ENCODE measurements at places on chromosomes 3 and 15. TPM values are rescaled to one million over a fixed set of nuclear protein-coding genes. Genes with fewer than 3 reads are reported as not detected.

GRCh38 chr15:60115579-60116380 lies 111.7 kb downstream of the FOXB1 start:
- no peak overlapping the region for H3K27ac ChIP-seq
- H3K4me3 ChIP-seq: no peak overlapping the region
- H3K36me3 ChIP-seq: no peaks in the 10 kb centered on the region
- no peaks in the 10 kb centered on the region for H3K4me1 ChIP-seq
- DNase-seq: no peak

- peak; percentile 87 for DNase-seq
- peak overlapping the region; percentile 66 for H3K27ac ChIP-seq
- H3K4me3 ChIP-seq: no peak overlapping the region
- peaks cover 13% of the 10 kb centered on the region for H3K36me3 ChIP-seq
- no peaks in the 10 kb centered on the region for H3K27me3 ChIP-seq
- H3K4me1 ChIP-seq: peaks cover 3% of the 10 kb centered on the region
Observed at GRCh38 chr15:68325726-68326125, 48.2 kb downstream of the FEM1B start.

OIP5 gene
- 0.51 TPM for total RNA-seq

GRCh38 chr3:20076296-20076997 lies 36.2 kb downstream of the KAT2B start:
- no peaks in the 10 kb centered on the region for H3K36me3 ChIP-seq
- no peak overlapping the region for H3K27ac ChIP-seq
- peaks cover 3% of the 10 kb centered on the region for H3K4me1 ChIP-seq

GRCh38 chr15:65957451-65957850 lies 88.2 kb downstream of the RAB11A start:
- no peak overlapping the region for H3K4me3 ChIP-seq
- H3K4me1 ChIP-seq: no peaks in the 10 kb centered on the region
- no peak for DNase-seq
- H3K36me3 ChIP-seq: no peaks in the 10 kb centered on the region
- H3K27me3 ChIP-seq: no peaks in the 10 kb centered on the region
- H3K27ac ChIP-seq: no peak overlapping the region

SCN11A gene
- total RNA-seq: 0.16 TPM

DNA sequence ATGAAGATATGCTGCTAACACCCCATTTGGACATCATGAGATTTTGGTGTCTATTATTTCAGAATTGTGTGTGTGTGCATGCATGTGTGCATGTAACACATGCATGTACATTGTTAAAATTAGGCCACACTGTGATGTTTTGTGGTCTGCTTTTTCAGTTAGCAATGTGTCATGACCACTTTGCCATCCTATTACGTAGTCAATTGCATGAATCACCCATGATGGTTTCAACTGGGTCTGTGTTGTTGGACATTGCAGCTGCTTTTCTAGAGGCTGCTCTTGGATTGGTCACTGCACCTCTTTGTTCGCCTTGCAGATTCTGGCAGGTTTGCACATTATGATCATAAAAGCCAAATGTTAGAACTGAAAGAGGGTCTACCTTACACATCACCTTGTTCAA lies 101.0 kb upstream of the THBS1 start:
- no peak overlapping the region for H3K27ac ChIP-seq
- no peak overlapping the region for H3K4me3 ChIP-seq
- H3K27me3 ChIP-seq: no peaks in the 10 kb centered on the region

DNA sequence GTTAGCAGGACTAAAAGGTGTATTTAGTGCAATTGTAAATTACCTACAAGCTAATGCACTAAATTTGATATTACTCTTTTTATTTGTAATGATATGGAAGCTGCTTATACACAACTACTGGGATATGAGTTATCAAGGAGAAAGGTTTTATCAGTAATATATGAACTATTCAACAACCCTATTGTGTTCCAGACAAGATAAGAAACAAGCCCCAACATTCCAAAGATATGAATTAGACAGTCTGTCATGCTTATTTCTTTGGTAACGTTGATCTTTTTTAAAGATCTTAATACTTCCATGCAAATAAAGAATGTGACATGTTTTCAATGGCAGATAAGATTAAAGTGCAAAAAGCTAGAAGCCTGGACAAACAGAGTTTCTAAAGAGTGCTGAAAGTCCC lies 314.0 kb upstream of the THBS1 start:
- peaks cover 1% of the 10 kb centered on the region for H3K27me3 ChIP-seq
- no peaks in the 10 kb centered on the region for H3K36me3 ChIP-seq
- no peak for DNase-seq

- H3K4me1 ChIP-seq: no peaks in the 10 kb centered on the region
- H3K27ac ChIP-seq: peak overlapping the region; percentile 52
- no peaks in the 10 kb centered on the region for H3K36me3 ChIP-seq
- no peaks in the 10 kb centered on the region for H3K27me3 ChIP-seq
- peak; percentile 76 for DNase-seq
Observed at GRCh38 chr15:22979238-22980188, 655 bp downstream of the CYFIP1 start.

LXN gene
- total RNA-seq: 37.8 TPM

MME gene
- 3.1 TPM for total RNA-seq

DNA sequence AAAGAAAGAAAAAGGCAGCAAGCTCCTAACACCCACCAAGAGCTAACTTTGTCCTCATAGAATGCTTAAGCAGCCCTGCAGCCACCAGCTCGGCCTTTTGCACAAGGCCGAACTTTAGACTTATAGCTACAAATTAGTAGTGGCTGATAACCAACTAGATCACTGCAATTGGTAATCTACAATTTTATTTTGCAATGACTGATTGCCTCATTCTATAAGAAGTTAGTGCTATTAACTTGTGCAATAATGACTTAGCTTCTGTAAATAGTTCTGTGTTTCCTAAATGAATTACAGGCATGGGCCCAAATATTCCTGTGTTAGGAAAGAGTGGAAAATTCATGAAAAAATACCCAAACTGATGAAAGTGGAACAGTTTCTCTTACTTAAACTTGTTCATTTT lies 284.8 kb upstream of the CFAP20DC start:
- H3K4me1 ChIP-seq: no peaks in the 10 kb centered on the region
- no peak overlapping the region for H3K27ac ChIP-seq
- H3K36me3 ChIP-seq: no peaks in the 10 kb centered on the region
- DNase-seq: no peak

DNA sequence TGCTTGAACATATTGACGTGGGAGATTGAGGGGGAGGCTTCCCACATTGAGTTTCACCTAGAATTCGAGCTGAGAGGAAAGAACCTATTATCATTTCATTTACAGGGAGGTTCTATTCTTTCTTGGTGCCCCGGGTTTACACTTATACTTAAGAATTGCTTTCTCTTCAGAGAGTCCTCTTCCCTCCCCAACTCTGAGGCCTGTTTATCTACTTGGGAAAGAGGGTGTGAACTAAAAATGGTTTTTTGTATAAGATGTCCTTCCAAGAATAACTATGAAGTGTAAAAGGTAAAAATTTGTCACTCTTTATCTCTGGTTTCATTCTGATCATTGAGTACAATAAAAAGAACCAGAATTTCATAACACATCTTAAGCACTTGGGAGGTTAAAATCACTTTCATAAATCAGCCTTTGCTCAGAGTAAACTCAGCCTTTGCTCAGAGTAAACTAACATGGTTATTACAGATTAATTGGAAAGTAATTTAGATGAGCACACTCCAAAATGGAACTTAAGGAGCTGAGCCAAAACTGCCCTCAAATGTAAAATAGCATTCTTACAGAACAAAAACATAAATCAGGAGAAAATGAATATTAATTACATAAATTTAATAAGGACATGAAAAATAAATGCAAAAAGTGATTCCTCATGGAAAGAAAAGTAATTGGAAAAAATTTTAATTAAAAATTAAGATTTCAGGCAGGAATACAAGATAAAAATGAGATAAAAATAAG lies 75.2 kb downstream of the GADL1 start:
- H3K36me3 ChIP-seq: no peaks in the 10 kb centered on the region
- no peak for DNase-seq
- no peaks in the 10 kb centered on the region for H3K27me3 ChIP-seq
- no peak overlapping the region for H3K4me3 ChIP-seq

DNA sequence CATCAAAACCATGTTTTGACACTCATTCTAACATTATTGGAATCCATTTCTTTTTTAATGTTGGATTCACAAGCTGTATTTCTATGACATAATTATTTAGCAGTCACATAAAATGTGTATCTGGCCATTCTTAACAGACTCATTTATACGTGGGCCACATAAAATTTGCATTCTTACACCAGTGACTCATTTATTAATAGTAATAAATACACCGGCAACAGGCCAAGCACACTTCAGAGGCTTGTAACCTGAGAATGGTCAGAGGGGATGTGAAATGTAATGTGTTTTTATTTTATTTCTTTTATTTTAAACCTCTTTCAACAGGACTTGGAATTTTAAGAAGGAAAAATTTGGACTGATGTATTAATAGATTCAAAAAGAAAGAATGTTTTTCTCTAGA lies 384.9 kb upstream of the RARB start:
- H3K36me3 ChIP-seq: no peaks in the 10 kb centered on the region
- no peak overlapping the region for H3K27ac ChIP-seq
- peaks cover 4% of the 10 kb centered on the region for H3K4me1 ChIP-seq
- no peaks in the 10 kb centered on the region for H3K27me3 ChIP-seq

GRCh38 chr3:134880431-134880830 lies 85.4 kb downstream of the EPHB1 start:
- DNase-seq: no peak
- no peaks in the 10 kb centered on the region for H3K4me1 ChIP-seq
- no peak overlapping the region for H3K4me3 ChIP-seq
- no peaks in the 10 kb centered on the region for H3K36me3 ChIP-seq

GRCh38 chr15:34241376-34242330 lies 16.8 kb downstream of the EMC4 start:
- H3K36me3 ChIP-seq: peaks cover 12% of the 10 kb centered on the region
- H3K4me1 ChIP-seq: no peaks in the 10 kb centered on the region
- no peak overlapping the region for H3K27ac ChIP-seq
- DNase-seq: no peak
- H3K4me3 ChIP-seq: no peak overlapping the region

ZPLD1 gene
- total RNA-seq: 0.84 TPM

GRCh38 chr15:43414196-43414595 lies 43.3 kb downstream of the TUBGCP4 start:
- H3K27ac ChIP-seq: no peak overlapping the region
- H3K4me3 ChIP-seq: no peak overlapping the region
- DNase-seq: no peak
- H3K27me3 ChIP-seq: no peaks in the 10 kb centered on the region
- peaks cover 25% of the 10 kb centered on the region for H3K36me3 ChIP-seq

DNA sequence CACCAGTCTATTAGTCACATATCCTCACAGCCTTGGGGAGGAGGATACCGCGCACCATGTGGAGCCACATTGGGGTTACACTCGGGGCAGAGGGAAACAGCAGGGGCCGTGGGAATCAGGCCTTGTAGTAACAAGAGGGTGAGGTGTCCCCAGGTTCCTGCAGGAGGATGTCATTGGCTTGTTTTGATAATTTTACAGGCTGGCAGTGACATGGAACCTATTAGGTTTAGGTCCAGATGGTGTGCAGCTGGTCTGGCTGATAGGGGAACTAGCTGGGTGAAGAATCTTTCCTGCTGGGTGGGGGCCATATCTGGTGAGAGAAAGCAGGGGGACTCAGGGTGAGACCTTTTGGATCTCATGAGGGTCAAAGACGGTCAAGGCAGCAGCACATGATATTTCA lies 9.8 kb upstream of the MEF2A start:
- no peak overlapping the region for H3K27ac ChIP-seq
- no peak overlapping the region for H3K4me3 ChIP-seq
- no peaks in the 10 kb centered on the region for H3K27me3 ChIP-seq
- H3K36me3 ChIP-seq: no peaks in the 10 kb centered on the region
- H3K4me1 ChIP-seq: no peaks in the 10 kb centered on the region

DNA sequence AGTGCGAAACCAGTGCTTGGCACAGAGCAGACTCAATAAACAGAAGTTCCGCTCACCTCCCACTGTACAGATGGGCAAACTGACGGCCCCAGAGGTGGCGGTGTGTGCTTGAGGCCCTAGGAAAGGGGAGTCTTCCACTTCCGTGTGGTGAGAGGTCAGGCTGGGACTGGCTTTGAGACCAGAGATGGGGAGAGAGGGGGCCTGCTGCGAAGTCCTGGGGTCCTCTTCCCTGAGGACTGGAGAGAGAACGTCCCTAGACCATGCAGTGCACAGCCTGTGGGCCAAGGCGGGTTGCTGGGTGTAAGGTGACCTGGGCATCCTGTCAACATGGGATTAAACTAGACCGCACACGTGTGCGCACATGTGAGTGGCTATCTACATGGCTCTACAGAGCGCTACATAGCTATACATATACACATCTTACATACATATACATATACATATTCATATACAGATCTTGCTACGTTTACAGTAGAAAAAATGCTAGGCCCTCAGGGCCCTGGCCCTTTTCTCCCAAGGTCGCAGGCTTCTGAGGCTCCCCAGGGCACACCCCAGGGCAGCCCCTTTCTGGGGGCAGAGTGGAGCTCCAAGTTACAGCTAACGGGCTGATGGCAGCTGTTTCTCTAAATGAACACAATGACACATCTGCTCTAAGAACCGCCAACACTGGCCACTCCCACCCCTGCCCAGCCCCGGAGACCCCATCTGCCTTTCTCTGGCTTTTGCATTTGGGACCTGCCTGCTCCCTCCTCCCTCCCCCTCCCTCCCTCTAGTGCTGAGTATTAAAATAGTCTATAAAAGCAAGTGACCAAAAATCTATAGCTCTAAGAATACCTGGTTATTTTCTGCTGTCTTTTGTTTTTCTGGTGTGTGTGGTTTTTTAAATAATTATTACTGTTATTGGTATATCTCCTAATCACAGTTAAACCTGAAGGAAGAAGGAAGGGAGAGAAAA lies 47.0 kb downstream of the HCN4 start:
- no peak for DNase-seq
- H3K27ac ChIP-seq: no peak overlapping the region
- no peaks in the 10 kb centered on the region for H3K4me1 ChIP-seq
- no peaks in the 10 kb centered on the region for H3K36me3 ChIP-seq

DNA sequence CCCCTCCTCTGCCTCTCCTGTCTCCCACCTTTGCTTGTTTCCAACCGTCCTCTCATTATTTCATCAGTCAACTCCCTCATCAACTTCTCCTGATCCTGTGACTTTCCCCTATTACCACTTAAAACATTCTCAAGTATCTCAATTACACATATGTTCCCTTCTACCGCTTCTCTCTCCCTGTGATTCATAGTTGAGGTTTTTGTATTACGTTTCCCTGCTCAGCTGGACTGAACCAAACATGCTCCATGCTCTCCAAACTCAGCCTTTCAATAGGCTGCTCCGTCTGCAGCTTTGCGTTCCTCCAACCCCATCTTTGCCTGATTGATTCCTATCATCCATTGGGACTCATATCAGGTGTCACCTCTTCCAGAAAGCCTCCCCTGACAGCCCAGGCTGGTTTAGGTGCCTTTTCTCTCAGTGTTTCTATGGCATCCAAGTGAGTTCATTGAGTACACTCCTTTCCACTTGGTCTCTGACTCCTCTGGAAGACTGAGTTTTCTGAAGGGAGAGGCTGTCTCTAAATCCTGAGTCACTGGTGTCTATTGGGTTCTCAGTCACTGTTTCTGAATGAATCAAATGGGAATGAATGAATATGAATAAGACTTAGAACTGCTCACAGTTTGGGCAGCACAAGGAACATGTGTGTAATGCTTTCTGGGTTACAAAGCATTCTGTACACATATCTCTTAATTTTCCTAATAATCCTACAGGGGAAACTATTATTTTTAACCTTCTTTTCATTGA lies 56.4 kb downstream of the PLD1 start:
- peaks cover 4% of the 10 kb centered on the region for H3K4me1 ChIP-seq
- no peak overlapping the region for H3K27ac ChIP-seq
- DNase-seq: no peak
- no peaks in the 10 kb centered on the region for H3K36me3 ChIP-seq
- no peak overlapping the region for H3K4me3 ChIP-seq
- H3K27me3 ChIP-seq: no peaks in the 10 kb centered on the region
